IPS DF 6.9 (cell line): ENCODE measurements at places on chromosomes 16 and 17.

DNA sequence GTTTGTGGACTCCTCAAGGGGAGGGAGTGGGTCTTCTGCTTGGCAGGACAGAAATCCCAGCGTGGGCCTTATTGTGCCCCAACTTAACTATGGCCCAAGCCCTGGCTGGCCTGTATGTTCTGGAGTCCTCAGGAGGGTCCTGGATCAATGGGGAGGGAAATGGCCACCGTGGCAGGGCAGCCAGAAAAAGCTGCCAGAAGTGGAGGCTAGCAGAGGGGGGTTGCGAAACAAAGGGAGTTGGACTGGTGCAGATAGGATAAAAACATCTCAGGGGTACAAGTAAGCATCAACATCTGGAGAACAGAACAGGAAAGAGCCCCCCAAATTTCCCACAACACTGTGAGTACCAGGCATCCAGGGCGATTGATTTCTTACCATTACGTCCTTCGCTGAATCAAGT is 3.7 kb upstream of the CACNG1 start:
- DNase-seq: no peak

DNA sequence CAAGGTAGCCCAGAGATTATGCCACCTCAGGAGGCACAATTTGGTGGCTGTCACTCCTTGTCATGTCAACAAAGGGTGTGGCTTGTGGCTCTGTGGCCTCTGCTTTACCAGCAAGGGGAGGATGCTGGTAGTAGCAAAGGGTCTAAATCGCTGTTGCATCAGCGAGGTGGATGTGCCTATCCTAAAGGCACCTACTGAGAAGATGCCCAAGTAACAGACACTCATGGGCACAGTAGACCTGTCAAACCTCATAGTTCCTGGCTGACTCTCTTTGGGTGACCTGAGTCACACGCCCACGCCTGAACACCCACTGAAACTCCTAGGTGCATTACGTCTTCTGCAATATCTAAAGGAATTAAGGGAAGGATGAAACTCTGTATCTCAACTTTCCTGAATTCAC is 139.5 kb downstream of the PRKCB start:
- no peak for DNase-seq

DNA sequence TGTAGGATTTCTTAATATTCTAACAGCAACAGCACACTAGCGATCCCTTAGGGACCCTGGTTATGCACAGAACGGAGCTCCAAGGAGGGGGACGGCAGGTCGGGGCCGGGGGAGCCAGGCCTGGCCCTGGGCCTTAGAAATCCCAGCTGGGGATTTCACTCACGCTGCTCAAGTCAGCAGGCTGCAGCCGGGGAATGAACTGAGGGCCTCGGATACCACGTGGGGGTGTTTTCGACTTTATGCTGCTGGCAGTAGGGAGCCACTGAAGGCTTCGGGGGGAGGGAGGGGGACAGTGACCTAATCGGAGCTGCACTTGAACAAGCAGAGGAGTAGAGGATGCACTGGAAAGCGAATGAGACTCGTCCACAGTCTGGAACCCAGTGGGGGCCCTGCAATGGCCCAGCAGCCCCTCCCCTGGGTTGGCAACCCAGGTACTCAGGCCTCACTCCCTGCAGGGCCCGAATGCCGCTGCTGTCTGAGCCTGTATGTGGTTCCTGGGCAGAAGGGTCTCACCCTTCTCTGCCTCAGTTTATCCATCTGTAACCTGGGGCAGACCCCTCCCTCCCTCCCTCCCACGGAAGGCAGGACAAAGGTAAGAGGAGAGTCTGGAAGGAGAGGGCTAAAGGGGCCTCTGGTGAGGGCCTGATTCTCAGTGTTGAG is 53.7 kb downstream of the RPH3AL start:
- no peak for DNase-seq

DNA sequence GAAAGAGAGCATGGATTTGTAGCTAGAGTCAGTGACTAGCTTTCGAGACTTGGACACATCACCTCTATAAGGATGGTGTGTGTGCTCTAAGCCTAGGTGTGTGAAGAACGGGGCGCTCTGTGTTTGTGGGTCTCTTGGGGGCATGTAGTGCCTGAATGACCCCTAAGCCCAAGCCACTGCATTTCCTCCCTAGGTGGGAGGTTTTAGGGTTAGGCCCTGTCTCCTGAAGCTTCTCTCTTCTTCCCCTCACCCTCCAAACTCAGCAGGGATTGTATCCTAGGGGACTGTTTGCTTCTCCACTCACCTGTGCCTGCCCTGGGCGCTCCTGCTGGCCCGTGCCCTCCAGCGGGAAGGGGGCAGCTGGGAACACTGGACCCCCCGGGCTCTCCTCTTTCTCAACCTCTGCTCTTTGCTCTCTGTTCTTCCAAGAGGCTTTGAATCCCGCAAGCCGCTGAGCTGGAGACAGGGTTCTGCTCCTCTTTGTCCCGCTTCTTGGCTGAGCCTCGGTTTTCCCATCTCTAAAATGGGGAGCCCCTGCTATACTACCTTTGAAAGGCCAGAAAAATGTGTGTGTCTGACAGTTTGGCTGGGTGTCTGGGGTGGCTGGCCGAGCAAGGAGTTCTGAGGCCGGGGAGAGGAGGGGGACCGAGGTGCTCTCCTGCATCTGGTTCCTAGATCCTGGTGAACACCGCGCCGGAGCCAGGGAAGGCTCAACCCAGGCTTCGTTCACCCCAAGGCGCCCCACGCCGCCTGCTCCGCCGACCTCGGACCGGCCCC is 810 bp downstream of the CYGB start:
- DNase-seq: no peak

DNA sequence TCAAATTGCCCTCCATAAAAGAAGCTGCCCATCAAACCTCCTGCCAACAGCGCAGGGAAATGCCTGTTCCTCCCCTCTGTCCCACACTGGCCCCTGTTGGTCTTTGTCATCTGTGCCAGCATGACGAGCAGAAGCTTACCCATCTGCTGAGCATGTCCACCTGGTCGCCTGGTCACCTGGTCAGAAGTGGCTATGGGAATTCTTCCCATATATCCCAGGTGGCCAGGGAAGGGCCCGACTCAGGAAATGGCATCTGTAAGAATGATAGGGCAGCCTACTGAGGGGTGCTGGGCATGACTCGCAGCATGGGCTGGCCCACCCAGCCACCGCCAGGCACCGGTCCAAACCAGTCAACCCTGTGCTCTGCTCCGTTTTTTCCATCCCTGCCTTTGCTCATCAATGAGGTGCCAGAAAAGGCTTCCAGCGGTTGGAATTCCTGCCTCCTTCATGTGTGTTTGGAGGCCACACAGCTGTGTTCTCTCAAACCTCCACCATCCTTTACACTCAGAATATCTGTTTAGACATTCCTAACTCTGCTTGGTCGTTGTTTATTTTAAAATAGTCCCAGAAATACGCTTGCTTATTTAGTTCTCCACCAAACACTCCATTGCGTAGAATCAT is 145.2 kb downstream of the CLEC16A start:
- no peak for DNase-seq

DNA sequence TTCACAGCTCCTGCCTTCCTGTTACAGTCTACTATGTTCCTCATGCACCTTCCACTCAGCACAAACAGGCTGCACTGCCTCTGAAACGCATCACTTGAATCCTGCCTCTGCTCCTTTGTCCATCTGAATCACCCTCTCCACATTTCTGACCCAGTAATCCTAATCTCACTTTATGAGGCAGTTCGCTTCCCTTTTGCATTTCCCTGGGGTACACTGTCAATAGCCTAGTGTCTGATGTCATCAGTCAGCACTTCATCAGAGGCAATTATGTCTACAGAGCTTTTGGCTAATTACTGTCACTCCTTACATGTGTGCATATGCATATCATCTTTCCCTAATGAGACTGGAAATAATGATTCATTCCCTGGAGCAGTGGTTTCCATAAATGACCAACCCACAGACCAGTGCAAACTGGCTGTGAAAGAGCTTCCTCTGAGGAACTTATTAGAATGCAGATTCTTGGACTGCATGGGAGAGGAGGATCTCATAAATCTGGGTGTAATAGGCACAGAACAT is 23.6 kb downstream of the CA4 start:
- DNase-seq: no peak

DNA sequence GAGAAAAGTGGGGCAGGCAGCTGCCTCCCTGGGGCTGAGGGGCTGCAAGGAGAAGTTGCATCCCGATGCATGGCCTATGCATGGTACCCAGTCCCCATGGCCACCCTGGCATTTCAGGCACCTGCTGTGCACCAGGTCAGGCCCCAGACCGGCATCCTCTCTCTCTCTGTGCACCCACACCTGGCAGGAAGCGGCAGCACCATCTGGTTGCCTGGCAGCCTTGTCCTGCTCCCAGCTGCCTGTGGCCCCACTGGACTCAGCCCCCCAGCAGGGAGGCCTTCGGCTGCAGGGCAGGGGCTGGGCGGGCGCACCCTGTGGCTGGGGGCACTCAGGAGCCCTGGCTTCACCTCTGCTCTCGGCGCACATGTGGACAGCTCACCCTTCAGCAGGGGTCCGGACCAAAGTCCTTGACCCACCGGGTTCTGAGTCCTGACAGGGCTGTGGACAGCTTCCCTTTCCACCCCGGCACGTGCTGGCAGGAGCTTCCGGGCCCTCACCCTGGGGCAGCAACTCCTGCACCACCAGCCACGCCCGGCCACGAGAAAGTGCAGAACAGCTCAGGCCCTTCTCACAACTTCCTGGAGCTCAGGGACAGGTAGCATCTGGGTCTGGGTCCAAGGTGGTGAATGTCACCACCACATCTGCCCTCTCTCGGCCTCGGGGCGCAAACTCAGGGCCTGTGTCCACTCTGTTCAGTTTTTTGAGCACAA is 36.7 kb downstream of the CTU2 start:
- DNase-seq: no peak

DNA sequence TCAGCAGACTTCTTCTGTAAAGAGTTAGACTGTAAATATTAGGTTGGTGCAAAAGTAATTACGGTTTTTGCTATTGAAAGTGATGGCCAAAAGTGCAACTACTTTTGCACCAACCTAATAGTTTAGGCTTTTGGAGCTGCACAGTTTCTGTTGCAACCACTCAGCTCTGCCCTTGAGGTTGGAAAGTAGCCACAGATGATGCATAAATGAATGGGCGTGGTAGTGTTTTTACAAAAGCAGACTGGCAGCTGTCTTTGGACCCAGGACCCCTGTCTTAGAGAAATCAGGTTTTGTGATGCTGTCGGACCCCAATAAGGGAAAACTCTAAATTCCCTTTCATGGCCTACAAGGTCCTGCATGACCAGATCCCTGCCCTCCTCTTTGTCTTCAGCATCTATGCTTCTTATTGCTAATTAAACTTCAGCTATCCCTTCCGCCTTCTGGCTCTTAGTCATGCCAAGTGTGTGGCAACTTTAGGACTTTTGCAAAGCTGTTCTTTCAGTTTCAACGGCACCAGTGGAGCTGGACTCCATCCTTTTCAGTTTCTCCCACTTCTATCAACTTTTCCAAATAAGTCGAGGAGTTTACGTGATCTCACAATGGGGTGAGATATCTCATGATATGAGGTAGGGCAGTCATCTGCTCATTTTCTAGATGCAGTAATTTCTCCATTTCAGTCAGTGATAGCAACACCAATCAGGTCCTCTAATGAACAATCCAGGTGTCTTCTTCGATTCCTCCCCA is 232.3 kb downstream of the XYLT1 start:
- no peak for DNase-seq
